ENCODE measurements at places on chromosomes 7 and 10. TPM values are rescaled to one million over a fixed set of nuclear protein-coding genes. Genes with fewer than 3 reads are reported as not detected.

Gene DDC
- total RNA-seq, result not detected

Gene BCCIP
- total RNA-seq, result 35.9 TPM

Gene RNLS
- total RNA-seq, result 20.2 TPM

Gene MET
- total RNA-seq, result 0.23 TPM

Gene KAZALD1
- total RNA-seq, result 16.7 TPM

Gene C10orf90
- total RNA-seq, result not detected

Gene AFAP1L2
- total RNA-seq, result 0.51 TPM

Gene PAPOLB
- 0.12 TPM for total RNA-seq

Gene AZGP1
- 0.09 TPM for total RNA-seq

Gene SCIN
- total RNA-seq, result not detected

Gene IL2RA
- total RNA-seq, result not detected

Gene RARRES2
- 90.6 TPM for total RNA-seq

Gene PDZD8
- total RNA-seq, result 19.3 TPM

All from pericardium fibroblast (primary cell).